ENCODE measurements at places on chromosomes 3 and 15.

- DNase-seq = no peak
Observed at GRCh38 chr3:14448756-14449727, 46.6 kb downstream of the SLC6A6 start.

DNA sequence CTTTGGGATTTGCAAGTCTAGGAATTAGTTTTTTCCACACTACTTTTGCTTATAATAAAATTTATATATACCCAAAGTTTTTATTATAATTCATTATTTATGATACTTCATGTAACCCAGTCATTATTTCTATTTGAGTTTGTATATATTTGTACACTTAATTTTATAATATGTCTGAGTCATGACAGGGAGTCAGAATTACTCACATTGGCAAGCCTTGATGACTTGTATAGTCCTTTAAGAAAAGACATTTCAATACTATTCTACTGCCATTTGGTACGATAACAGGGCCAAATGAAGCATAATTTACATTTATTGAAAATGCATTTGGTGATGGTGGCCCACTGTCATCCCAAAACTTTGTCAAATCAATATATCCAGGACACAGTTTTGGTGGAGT, 95.9 kb upstream of the UNC13C start:
- no peak for DNase-seq

- DNase-seq = no peak
Observed at GRCh38 chr3:155737844-155738460, 6.9 kb downstream of the PLCH1 start.

- no peak for DNase-seq
Observed at GRCh38 chr15:42378011-42378410, 18.7 kb downstream of the CAPN3 start.

DNA sequence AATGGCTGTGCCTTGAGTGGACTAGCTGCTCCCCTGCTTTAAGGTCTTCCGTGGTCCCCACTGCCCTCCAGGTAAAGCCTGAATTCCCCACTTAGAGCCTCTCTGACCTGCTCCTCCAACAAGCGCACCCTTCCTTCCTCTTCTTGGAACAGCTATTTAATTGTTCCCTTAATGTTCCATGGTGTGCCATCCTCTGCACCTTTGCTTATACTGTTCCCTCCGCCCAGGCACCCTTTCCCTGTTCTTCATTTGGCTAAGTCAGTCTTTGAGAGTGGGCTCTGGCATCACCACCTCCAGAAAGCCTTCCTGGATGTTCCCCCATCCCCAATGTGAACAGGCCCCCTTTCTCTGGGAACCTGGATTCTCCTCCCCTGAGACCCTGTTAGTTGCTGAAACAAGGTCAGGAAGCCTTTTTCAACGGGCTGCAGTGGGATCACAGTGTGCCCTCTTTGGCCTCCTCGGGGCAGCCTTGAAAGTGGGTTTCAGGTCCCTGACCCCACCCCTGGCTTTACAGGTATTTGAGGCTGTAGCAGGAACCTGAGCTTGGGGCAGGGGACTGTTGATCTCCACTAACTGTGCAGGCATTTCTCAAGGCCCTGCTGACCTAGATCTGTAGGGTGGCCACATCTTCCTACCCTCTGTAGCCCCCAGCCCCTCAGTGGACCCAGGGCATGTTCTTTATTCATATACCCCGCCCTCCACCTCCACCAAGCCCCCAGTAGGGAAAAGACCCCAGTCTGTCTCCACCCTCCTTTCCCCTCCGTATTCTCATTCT, 5.0 kb downstream of the ISLR start:
- no peak for DNase-seq

DNA sequence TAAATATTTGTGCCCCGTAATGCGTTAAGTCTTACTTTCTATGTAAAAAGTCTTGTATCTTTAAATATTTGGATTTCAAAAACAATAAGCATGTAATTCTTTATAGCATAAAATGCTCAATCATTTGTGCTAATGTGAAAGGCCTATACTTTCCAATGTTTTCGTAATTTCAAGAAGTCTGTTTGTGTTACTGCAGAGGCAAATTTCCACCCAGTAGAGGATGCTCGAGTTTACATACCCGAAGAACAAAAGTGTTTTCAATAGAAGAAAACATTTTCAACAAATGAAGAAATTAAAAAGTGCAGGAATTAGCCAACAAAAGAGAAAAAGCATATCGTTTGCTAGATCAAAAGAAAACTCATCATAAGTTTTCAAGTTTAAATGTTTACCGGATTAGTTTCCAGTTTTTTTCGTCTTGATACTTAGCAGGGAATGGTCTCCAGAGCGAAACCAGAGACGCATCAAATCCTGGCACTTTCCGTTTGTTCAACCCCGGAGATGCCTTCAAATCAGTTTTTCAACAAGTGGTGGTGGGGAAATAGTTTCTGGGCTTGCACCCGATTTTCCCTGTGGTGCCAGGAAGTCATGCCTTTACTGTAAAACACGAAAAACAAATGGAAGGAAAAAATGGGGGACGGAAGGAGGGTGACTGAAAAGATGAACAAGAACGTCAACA, 1.0 kb downstream of the CGGBP1 start:
- no peak for DNase-seq

- DNase-seq = no peak
Observed at GRCh38 chr3:70774641-70775040, 462.2 kb upstream of the MDFIC2 start.

- no peak for DNase-seq
Observed at GRCh38 chr3:146542179-146542578, 2.2 kb downstream of the PLSCR1 start.

DNA sequence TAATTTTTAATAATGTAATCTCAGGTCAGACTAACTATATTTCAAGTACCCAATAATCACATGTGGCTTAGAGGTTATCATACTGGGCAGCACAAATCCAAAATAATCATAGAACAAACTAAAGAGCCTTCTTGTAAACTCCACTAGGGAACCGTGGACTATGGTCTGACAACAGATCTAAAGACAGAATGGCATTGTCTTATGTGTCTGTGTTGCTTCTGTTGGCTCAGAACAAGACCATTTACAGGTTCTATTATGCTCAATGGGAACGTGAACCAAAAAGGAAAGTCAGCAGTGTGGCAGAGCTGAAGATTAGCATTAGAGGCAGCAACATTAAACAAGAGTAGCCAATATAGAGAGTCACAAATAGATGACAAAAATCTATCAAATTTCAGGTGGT, 74.9 kb downstream of the ETFA start:
- no peak for DNase-seq

- no peak for DNase-seq
Observed at GRCh38 chr3:100225193-100225592, 35.6 kb upstream of the TBC1D23 start.

GRCh38 chr15:70526221-70526973, 237.0 kb downstream of the UACA start:
- peak; percentile 94 for DNase-seq

- DNase-seq = no peak
Observed at GRCh38 chr3:69354948-69355347, 30.9 kb downstream of the FRMD4B start.

DNA sequence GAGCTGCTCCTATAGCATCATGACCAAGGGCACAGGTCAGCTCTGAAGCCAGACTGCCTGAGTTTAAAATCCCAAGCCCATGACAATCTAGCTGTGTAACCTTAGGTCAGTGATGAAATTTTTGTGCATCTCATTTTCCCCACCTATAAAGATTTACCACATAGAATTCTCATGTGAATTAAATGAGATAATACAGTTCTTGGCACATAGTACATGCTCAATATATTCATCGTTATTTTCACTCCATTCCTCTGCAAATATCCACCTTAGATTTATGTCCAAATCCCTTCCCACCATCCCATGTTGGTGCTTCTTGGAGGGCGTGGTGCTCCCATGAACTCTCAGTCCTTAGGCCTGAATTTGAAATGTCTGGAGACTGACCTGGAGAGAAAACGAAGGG, 300.1 kb downstream of the TLE3 start:
- no peak for DNase-seq

- DNase-seq = no peak
Observed at GRCh38 chr15:100623301-100623700, 20.9 kb downstream of the ASB7 start.

DNA sequence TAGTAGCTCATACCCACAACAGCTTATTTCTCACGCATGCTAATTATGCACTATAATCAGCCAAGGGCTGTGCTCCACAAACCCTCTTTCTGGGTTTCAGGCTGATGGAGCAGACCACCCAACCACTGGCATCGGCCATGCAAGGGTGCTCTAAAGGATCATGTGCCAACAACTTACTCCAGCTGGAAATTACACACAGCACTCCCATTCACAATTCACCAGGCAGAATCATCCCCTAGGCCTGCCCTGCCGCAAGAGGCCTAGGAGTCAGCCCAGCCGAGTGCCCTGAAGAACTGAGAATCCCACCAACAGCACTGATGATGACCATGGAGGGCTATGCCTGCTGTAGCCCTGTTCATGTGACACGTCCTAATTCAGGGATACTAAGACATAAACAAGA, 216.2 kb upstream of the CHRNA7 start:
- DNase-seq = no peak

DNA sequence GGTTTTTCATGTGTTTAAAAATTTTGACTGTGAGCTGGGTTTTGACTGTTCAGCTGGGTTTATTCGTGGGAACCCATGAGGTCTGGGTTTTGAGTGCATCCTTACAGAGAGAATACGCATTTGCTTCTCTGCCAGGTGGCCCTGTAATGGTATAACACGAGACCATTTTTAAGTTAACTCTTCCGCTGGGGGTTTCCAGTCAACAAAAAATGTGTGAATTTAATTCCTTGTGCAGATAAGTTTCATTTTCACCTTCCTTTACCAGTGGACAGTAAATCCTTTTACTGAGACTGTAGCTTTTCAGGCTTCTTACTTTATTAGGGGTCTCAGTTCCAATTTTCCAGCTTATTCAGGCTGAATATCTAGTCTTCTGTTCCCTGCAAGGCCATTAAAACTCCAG, 149.6 kb downstream of the OPA1 start:
- no peak for DNase-seq

GRCh38 chr3:39329493-39329892, at the start of gene CCR8:
CCR8 (plus strand) TSS chr3:39329709; CDS start chr3:39332332, 2,623 bp downstream.
- DNase-seq = no peak

DNA sequence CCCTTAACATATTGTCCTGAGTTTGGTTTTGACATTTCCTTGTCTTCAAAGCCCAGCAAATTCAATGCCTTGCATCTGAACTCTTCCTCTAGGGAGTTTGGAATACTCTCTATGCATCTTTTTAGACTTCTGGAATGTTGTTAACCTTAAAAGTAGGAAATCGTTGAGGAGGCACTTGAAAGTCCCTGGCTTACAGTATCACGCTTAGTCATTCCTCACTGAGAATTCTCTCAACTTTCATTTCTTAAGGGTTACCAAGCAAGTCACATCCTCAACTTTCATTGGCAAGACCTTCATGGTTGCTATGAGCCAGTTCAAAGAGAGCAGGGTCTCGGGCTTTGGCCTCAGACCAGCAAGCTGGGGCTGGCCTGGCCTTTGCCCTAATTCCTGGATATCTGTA, 89.9 kb downstream of the ASB7 start:
- no peak for DNase-seq

DNA sequence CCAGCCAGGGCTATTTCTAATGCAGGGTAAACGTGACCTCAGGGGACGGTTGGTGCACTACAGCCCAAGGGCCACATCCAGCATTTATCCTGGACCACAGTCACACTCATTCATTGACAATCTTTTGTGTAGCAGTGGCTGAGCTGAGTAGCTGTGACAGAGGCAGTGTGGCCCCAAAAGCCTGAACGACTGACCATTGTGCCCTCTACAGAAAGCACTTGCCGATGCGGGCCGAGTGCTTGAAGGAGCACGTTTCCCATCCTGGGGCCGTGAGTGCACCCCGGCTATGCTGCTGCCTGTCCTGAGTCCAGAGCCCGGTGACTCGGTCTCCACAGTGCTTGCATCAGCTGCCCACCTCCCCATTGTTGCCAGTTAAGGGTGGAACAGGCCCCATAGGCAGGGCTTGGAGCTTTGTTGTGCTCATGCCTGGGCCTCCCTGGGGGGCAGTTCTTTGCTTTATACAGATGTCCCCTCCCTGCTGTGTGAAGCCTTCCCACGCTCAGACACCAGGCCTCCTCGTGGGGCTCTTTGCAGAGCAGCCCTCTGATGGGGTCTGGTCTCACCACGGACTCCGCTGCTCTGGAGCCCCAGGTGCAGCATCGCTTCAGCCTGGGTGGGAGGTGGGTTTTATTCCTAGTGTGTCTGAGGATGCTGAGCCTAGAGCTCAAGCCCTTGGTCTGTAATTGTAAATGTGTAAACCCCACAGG, 13.0 kb upstream of the SNRPA1 start:
- DNase-seq = no peak

DNA sequence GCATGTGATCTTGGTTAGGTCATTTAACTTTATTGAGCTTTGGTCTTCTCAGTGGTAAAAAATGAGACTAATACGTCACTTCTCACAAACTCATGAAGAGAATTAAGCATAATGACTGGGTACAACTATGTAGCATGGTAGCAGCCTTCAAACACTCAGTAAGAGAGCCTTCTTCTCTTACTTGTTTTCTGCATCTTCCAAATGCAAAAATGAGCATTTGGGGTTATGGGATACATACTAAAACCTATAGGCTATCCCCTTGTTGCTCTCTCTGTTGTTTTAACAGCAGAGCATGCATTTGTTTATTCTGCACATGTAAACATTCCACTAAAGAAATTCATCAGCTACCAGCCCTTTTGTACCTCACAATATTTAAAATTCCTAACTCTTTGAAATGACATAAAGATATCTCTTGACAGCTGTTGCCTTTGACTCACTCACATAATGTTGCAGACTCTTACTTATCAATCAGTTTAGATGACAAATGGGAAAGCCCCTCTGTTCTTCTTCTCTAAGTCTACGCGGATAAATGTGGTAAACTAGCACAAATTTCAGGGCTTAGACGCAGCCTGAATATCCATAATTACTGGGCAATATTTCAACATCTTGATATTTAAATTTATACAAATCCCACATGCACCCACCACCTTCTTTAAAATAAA, 327.3 kb upstream of the SATB1 start:
- DNase-seq = no peak

DNA sequence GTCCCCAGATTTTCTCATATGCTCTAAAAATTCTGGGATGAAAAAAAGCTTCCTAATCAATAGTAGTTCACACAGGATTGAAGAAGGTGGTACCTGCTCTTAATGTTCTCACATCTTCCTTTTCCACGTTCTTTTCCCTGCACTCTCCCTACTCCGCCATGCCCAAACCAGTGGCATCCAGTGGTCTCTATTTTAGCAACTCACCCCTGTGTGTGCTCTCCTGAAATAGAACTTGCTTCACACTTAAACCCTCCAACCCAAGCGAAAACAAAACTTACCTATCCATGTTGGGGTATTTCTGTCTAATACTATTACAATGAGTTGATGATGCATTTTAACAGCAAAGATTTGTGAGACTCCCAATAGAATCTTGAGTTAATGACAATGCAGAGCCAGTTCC, 148.8 kb downstream of the PLD1 start:
- DNase-seq = no peak

GRCh38 chr15:42729409-42729808, 7.5 kb downstream of the CDAN1 start:
- no peak for DNase-seq

GRCh38 chr3:134964226-134964625, 169.2 kb downstream of the EPHB1 start:
- no peak for DNase-seq

GRCh38 chr3:16665282-16665741, 60.1 kb upstream of the DAZL start:
- DNase-seq = peak; percentile 36

GRCh38 chr15:69076756-69077155, 62.3 kb downstream of the NOX5 start:
- no peak for DNase-seq

- DNase-seq = no peak
Observed at GRCh38 chr3:122795674-122796195, 866 bp downstream of the SLC49A4 start.

- no peak for DNase-seq
Observed at GRCh38 chr15:92244703-92245102, 149.0 kb upstream of the ST8SIA2 start.

- DNase-seq = no peak
Observed at GRCh38 chr15:93477188-93477587, 388.2 kb upstream of the RGMA start.
